ENCODE measurements at places on chromosomes 3 and 15.

DNA sequence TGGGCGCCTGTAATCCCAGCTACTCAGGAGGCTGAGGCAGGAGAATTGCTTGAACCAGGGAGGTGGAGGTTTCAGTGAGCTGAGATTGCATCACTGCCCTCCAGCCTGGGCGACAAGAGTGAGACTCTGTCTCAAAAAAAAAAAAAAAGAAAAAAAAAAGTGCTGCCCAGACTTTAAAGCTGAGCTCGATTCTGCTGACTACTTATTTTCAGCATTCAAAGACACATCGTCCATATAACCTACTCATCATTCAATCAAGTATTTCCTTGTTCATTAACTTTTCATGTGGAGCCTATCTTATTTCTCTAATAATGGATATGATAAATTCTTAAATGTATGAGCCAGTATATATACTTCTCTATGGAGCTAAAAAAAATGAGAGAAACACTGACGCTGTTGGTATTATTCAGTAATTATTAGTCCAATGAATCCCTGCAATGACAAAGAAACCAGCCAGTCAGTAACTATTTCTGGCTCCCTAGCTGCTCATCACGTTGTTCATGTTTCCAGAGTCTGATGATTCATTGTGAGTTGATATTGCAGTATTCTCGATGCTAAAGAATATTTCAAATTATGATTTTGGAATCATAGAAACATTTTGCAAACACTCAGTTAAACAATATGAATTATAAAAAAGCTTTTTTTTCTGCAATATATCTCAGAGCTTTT lies 111.9 kb downstream of the RAP2B start:
- no peak for DNase-seq

DNA sequence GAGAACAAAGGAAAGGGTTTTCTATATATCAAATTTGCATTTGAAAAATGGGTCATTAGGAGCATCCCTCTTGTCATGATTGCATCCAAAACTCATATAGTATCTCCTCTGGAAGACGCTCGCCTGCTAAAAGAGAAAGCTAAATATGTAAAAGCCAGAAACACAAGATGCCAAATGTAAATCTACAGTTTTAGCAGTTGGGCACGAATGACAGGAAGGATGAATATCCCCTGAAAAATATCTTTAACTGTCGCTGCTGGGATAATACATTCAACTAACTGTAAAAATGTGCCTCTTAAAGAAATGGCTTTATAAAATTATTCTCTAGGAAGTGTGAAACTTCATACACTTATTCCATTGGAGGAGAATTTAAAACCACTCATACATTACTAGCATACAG lies 101.7 kb downstream of the DCLK3 start:
- no peak for DNase-seq

- no peak for DNase-seq
These were observed 87.8 kb upstream of the MANF start for GRCh38 chr3:51297333-51297732.

DNA sequence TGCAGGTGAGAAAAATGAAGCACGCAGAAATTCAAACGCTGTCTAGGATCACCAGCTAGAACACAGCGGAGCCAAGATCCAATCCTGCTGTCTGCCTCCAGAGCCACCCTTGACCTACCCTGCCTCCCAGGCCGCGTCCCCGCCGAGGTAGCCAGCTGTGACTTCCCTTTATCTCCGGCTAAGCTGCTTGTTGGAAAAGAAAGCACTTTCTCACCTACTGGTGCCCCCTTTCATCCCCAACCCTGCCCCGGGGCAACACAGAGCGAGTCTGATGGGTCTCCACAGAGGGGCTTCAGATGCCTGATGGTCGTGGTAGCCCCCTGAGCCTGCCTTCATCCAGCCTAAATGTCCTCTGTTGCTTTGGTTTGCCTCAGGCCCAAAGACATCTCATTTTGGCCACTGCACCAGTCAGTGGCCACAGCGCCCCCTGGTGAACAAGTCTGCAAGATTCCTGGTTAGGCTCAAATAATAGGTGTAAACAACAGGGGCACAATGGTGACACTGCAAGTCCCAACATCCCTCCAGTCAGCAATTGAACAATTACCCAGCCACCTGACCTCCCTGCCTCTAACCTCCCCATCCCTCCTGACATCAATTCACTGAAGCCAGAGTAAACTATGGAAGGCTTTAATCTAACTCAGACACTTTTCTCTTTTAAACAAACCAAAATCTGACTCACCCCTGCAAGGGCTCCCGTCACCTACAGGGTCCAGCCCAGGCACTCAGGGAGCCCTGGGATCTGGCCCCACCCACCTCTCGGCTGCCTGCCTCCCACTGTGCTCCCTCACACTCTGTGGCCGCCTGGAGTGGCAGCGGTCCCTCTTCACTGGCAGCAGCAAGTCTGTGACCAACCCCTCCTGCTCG lies 27.3 kb upstream of the BCL2L10 start:
- peak; percentile 4 for DNase-seq

DNA sequence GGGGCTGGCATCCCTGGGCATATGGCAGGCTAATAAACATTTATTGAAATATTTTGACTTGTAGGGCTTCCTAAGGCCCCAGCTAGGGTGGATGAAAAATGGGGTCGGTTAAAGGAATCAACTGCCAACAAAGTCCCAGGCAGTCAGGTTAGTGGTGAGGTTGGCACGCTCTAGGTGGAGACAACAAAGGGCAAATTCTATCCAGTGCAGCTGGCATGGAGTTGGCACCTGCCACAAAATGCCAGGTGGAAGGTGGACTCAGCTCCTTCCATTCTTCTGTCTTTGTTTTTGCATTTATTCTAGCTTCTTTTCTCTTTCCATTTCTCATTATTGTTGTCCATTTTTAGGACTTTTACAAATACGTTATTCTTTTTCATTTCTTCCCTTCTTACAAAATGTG lies 31.0 kb downstream of the LCMT2 start:
- DNase-seq = no peak

DNA sequence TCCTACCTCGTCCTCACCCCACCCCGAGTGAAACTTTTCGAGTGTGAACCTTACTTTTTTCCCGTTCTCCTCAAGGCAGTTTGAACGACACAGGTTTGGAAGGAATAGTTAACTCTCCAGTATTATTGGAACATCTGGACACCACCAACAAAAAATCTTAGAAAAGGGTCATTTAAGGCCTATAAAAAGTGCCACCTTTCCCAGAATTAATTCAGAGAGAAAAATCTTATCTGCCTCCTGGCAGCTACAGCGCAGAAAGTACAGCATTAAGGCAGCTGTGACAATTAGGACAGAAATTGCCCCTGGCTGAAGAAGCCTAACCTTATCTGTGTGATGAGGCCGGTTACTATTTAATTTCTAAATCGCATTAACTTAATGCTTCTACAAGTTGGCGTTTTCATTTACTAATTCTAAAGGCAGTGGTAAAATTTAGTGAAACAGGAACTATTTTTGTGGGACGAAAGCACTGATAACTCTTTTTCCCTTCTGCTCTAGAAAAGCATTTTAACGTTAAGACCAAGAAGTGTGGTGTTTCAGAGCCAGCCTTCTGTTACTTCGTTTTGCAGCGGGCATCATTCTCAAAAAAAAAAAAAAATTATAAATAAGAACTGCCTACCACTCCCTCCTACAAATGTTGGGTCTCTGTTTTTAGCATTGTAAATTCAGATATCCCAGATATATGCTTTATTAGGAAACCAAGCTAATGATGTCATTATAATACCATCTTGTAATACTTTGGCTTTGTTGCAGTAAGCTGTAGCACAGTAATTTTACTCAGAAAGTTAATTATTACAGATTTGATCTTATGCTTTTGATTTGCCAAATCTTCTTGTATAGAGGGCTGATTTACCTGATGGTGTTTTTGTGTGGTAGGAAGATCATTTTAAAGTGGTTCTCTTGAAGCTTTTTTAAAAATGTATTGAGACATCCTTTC lies 1.4 kb downstream of the ATP11B start:
- DNase-seq = no peak

DNA sequence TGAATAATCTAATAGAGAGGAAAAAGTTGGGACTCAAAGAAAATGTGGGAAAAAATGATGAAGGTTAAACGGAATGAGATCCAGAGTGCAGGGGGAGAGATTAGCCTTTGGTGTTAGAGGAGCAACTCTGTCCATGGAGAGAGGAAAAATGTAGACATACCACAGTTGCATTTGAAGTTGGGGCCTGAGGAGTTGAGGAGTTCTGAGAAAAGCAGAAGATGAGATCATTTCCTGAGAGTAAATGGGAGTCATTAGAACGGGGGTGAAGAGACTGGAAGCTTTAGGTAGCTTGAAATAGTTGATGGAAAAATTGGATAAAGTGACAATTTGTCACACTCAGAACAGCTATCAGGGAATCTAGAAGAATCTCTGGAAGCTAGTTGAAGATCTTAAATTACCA lies 7.3 kb downstream of the CCR5AS start:
- no peak for DNase-seq

- no peak for DNase-seq
These were observed 86.5 kb downstream of the ST6GAL1 start for GRCh38 chr3:187016639-187017345.

DNA sequence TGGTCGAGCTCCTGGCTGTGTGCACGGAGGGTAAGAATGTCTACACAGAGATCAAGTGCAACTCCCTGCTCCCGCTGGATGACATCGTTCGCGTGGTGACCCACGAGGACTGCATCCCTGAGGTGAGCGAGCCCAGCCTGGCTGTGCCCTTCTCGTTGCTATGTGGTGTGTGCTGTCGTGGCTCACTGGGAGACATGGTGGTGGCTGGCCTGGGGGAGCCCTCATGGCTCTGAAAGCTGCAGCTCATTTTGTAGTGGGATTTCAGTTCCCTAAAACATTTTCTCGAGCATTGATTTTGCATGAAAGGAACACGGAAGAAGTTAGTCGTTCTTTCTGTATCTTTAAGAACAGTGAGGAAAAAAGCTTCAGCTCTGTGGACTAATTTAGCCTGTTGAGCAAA lies 200.5 kb downstream of the ITPR1 start:
- no peak for DNase-seq

DNA sequence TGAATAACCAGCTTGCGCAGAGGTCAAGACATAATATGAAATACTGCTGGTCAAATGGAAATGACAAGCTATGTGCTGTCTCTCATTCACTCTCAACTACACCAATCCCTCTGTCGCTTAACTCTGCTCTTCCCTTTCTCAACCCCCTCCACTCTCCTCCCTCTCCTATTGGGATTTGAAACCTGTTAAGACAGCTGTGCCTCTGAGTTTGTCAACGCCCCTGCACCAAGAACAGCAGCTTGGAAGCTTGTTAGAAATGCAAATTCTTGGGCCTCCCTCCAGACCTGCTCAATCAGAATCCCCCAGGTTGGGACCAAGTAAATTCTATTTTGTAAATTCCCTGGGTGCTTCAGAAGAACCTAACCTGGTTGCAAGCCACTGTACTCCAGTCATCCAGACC lies 149.7 kb upstream of the ATP2B2 start:
- DNase-seq = no peak

DNA sequence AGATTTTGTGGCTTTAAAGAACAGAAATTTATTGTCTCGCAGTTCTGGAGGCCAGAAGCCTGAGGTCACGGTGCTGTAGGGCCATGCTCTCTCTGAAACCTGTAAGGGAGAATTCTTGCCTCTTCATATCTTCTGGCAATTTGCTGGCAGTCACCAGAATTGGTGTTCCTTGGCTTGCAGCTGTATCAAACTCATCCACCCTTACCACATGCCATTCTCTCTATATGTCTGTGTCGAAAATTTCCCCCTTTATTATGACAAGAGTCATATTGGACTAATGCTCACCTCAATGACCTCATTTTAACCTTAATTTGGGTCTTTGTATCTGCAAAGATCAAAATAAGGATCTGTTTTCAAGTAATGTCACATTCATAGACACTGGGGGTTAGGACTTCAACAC lies 266.7 kb downstream of the IL20RB start:
- no peak for DNase-seq

GRCh38 chr3:104628185-104628789 lies 738.4 kb upstream of the ALCAM start:
- peak; percentile 30 for DNase-seq

DNA sequence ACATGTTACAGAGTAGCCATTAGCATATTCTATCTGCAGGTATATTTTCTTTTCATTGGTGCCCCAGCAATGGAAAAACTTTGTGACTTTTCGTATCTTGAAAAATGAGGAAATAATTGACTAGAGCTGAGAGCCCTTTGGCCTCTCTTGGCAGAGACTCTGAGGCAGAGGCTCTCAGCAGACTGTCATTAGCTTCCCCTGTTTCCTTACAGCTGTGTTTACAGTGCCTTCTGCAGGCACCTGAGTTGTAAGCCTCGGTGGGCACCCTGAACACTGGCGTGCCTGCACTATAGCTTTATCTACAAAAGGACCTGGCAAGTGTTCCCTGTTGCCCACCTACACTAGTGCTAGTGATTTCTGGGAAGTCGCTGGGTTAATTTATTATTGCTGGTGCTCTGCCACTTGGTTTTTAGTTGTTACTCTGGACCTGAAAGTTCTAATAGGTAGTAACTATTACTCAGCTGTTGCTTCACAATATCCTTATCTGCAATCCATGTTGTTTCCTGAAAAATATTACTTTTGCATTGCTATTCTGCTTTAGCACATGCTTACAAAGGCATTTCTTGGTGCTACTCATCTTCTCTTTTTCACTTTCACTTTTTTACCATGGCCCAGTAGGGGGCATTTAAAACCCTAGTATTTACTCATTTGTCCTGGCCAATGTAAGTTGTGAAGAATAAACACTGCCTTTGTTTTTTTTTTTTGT lies 7.8 kb upstream of the GPR171 start:
- no peak for DNase-seq

DNA sequence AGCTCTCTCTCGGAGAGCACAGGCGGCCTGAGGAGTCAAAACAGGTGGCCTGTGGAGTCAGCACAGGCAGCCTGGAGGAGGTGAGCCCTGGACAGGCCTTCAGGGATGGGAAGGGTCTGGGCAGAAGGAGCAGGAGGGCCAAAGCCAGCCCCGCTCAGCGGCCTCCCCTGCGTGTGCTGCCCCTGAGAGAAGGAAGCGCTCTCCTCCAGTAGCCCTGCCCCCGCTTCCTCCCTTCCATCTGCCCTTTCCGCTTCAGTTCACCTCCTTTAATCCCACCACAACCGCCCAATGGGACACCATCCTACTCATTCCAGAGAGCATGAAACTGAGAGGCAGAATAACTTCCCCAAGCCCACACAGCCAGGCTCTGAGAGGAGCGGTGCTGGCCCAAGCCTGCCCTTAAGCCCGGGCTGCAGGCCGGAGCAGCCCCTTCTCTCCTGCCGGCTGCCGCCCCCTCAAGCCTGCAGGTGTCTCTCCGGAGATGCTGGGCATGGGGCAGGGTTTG lies 3.2 kb upstream of the NR2E3 start:
- DNase-seq = no peak

DNA sequence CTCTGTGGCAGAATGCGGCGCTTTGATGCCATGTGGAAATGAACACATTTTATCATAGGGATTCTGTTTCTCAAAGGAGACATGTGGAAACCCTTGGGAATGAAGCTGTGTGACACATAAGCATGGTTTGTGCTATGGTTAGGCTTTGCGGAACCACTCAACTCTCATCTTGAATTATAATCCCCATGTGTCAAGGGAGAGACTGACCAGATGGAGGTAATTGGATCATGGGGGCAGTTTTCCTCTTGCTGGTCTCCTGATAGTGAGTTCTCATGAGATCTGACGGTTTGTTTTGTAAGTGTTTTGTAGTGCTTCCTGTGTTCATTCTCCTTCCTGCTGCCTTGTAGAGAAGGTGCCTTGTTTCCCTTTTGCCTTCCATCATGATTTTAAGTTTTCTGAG lies 1109.2 kb upstream of the ALCAM start:
- DNase-seq = no peak
